ENCODE measurements at places on chromosomes 11 and 22.
A peak's percentile ranks its signal among the peaks of the same experiment; 100 is the strongest.

GRCh38 chr11:44212128-44212527 is 97.8 kb downstream of the ALX4 start:
- DNase-seq = no peak

DNA sequence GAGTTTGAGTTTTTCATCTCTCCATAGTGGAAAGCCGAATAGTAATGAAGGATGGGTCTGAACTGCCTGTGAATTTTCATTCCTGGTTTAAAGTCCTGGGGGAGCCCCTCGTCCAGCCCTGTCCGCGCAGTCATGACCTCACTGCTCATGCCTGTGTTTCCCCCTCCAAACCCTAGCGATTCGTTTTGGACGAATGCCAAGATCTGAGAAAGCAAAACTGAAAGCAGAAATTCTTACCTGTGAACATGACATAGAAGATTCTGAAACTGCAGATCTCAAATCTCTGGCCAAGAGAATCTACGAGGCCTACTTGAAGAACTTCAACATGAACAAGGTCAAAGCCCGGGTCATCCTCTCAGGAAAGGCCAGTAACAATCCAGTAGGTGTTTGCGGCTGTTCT is 30.5 kb downstream of the CDPF1 start:
- DNase-seq = no peak

DNA sequence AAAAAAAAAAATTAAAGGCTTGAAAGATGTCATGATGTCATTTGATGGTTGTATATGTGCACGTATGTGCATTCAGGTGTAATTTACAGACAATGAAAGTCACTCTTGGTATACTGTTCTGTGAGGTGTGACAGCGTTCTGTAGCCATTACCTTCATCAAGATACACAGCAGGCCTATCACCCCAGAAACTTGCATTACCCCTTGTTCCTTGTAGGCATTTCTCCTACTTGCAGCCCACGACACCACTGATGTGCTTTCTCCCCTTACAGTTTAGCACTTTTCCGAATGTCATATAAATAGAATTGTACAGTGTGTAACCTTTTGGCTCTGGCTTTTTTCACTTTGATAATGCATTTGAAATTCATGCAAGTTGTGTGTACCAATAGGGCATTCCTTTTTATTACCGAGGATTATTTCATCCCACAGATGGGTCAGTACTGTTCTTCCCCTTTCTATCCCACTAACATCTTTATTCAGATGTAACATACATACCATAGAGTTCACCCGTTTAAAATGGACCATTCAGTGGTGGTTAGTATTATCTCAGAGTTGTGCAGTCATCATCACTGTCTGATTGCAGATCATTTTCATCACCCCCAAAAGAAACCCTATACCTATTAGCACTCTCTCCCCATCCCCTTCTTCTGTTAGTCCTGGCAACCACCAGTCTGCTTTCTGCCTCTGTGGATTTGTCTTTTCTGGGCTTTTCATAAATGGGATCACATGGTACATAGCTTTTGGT is 30.3 kb downstream of the BCR start:
- DNase-seq = no peak

DNA sequence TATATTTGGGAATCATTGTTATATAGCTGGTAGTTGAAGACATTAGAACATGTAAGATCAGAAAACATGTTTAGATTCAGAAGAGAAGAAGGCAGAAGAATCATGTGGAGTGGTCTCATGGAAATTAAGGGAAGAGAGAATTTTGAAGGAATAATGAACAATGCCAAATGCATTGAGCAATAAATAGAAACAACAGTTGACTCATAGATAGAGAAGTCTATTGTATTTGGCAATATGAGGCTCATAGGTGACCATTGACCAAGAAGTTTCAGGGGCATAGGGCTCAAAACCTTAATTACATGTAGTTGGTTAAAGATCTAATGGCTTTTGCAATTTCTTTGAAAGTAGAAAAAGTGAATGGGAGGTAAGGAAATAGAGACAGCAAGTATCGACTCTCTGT is 123.9 kb downstream of the PAX6 start:
- DNase-seq = no peak

DNA sequence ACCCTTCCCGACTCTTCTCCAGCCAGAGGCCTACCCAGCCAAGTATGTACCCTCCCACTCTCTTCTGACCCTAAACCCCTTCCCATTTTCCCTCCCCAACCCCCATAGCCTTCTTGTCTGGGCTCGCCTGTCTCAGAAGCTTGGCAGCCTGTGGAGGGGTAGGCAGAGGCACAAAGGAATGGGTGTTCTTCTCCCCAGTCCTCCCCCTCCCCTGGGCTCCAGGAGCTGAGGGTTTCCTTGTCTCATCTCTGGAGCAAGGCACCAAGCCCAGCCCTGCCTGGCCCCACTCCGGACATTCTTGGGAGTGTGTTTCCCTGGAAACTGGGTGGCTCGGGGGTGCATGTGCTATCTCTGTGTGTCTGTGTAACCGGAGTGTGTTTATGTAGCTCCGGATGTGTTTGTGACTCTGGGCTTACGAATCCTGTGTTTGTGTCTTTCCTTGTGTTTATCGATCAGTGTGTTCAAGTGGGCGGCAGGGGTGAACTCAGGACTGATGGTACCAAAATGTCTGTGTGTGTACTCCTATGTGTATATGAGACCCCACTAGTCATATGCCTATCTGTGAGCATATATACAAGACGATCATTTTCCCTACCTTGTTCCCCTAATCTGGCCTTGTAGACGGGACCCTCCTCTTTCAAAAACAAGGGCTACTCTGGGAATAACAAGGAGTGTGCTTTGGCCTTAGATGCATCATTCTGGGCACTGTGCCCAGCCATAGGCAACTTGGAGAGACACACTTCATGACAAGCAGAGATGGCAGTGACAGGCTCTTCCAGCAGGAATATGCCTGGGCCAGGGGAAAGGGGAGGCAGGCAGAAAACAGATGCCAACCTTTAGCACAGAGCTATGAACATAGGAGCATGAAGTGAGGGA is 10.9 kb downstream of the PHLDB1 start:
- DNase-seq = peak; percentile 63

GRCh38 chr11:45178890-45179671 is 32.6 kb downstream of the PRDM11 start:
- no peak for DNase-seq

DNA sequence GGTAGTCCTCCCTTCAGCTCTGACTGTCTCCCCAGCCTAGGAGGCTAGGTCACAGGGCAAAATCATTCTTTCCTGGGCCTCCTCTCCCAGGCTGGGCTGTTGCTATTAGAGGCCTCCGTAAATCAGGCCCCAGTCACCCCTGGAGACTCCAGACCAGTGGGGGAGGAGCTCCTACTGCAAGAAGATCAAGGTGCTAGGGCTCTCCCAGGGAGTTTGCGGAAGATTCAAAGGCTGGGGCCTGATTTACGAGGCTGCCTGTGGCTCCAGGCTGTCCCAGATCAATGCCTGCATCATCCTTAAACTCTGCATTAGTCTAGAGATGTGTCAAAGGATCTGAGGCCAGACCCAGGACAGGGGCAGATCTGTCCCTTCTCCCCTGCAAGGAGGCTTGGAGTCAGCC is 346.2 kb downstream of the TENM4 start:
- peak; percentile 32 for DNase-seq

GRCh38 chr22:45319324-45319685 is 9.6 kb downstream of the FAM118A start:
- DNase-seq = no peak

GRCh38 chr22:42343121-42343454 is 72.6 kb upstream of the TCF20 start:
- no peak for DNase-seq

DNA sequence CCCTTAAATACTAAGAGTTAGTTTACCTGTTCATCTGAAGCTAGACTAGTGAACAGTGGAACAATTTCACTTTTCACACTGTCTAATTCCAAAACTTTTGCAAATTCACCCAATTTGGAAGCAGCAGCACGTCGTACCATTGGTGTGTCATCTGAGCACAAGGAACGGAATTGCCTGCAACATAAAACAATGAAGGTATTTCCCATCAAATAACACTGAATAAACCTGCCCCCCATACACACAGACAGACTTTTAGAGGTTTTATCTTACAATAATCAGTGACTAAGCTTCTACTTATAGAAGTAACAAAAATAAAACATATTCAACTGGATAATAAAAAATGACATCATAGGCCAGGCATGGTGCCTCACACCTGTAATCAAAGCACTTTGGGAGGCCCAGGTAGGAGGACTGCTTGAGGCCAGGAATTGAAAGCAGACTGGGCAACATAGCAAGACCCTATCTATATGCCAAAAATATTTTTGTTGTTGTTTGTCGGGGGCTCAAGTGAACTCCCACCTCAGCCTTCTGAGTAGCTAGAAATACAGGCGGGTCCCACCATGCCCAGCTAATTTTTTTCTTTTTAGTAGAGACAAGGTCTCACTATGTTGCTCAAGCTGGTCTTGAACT is 6.3 kb downstream of the PPP2R1B start:
- no peak for DNase-seq

DNA sequence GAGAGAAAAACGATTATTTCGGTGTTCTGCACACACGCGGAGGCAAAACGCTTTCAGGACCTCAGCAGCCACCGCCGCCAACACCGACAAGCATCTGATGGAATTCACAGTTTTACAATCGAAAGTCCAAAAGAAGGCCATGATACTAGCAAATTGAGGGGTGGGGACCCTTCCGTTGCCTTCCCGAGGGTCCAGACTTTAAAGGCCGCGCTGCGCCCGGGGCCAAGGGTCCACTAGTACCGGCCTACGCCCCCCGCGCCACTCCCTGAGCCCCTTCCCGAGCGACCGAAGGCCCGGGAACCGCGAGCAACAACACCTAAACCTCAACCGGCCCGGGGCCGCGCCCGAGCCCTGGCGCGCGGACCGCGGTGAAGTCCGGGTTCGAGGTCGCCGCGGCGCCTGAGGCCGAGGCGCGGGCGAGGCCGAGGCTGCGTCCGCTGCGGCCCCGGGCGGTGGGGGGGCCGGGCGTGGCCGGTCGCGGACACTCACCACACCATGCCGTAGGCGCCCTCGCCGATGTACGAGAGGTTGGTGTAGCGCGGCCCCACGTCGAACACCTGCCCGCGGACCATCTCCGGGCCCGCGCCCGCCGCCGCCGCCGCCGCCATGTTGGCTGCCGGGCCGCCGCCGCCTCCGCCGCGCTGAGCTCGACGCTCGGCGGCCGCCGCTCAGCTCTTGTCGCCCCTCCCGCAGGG is 465 bp downstream of the MAPK1 start:
- DNase-seq = peak; percentile 53

GRCh38 chr11:93477684-93478234 is 65.4 kb downstream of the SMCO4 start:
- peak; percentile 43 for DNase-seq

GRCh38 chr22:33658775-33659174 is 261.5 kb downstream of the LARGE1 start:
- DNase-seq = peak; percentile 49

Measured in right forelimb (tissue), 1 donor.